Endothelial cell of coronary artery (primary cell): ENCODE measurements at places on chromosomes 1 and 21. TPM values are rescaled to one million over a fixed set of nuclear protein-coding genes. Genes with fewer than 3 reads are reported as not detected.

FCGR3A gene
- not detected in 2 replicates for total RNA-seq

FMO4 gene
- total RNA-seq, result 0.36 and 0.47 TPM in 2 replicates

RBP7 gene
- 0.28 TPM in 1 of 2 replicates, not detected in the other for total RNA-seq

MTMR11 gene
- total RNA-seq, result 2.8 and 5.3 TPM in 2 replicates

CFAP107 gene
- total RNA-seq, result not detected in 2 replicates

STYXL2 gene
- total RNA-seq, result not detected in 2 replicates

LRRC8D gene
- 13.0 and 25.0 TPM in 2 replicates for total RNA-seq

ABCD3 gene
- total RNA-seq, result 26.8 and 40.9 TPM in 2 replicates

KRTAP19-1 gene
- not detected in 2 replicates for total RNA-seq

CFAP74 gene
- not detected in 2 replicates for total RNA-seq

FTCD gene
- total RNA-seq, result 0.09 and 0.18 TPM in 2 replicates

LPAR3 gene
- total RNA-seq, result not detected in 2 replicates
